ENCODE measurements at places on chromosomes 1 and 21.

DNA sequence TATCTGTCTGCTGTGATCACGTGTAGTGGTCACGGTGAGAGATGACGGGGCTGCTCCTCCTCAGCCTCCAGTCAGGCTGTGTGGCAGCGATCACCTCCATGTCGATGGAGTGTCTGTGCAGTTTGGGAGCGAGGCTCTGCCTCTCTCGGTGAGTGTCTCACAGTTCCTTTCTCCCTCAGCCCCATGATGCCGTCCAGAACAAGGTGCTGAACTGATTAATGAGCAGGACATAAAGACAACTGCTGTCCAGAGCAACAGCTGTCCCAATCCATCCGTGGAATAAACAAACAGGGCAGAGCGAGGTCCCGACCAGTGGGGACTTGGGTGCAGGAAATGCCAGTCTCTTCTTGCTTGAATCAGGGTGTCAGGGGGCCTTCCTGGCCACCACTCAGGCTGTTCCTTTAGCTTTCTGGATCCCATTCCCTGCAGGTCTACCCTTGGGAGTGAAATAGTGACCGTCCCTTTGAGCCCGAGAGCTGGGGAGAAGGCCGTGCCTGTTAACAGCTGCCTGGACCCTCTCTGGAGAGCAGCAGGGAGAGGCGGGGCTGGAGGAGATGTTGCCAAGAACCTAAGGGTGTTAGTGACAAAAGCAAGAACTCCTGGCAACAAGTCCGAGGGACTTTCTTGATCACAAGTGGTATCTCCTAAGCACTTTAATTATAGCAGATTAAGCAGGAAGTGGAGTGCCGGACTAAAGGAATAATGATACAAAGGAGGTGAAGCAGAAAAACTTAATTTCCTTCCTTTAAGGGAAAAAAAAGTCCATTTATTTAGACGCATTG, 443.9 kb downstream of the KIF26B start:
- no peak for DNase-seq

DNA sequence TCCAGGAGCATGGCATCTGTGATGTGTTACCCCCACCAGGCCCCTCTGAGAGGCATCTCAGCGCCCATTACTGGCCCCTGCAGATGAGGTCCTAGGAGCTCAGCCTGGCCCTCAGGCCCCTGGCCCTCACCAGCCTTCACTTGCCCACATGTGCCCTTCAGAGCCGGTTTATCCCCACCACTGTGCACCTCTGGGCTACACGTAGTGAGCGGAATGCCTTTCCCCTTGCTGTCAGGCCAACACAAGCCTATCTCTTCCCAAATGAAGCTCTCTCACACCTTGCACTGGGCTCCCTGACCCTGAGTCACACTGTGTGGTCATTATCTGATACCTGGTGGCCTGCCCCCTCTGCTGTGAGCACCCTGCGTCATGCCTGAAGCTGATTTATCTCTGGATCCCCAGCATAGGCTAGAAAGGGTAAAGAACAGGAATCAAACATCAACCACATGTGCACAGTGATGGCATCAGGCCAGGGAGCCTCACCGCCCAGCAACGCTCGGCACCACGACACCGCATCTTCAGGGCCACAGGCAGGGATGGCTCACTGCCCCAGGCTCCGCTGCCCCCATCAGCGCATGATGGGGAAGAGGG, 49.1 kb downstream of the GLIS1 start:
- peak; percentile 69 for DNase-seq

DNA sequence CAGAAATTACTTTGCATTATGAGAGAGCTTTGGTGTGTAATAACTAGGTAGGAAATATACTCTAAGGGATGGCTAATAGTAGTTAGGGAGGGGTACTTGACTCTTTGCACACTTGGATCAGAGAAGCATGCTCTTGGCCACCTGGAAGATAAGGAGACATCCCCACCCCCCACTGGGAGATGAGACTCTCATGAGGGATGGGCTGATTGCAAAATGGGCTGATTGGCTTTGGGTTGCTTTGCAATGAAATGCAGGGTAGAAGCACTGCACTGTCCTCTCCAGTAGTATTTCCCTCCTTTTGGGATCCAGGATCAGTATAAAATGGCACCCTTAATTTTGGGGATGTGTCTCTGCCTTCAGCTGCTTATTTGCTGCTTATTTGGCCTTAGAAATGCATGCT, 71.2 kb upstream of the EPS8L3 start:
- no peak for DNase-seq

DNA sequence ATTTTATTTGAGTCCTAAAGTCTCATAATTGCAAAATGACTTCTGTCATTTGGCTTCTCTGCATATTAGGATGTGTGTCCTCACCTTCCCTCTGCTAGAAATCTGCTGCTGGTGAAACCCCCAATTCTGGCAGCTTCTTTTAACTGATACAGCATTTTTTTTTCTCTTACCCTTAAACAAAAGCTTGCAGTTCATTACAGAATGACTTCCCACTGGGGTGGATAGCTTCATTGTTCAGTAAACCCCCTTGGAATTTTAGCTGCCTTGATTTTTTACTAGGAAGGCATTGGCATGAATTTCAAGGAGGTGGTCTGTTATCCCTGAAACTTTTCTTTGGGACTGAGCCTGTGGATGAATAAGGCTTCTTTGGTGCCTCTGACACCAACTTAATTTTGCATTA, 16.8 kb downstream of the TSEN15 start:
- DNase-seq: no peak

DNA sequence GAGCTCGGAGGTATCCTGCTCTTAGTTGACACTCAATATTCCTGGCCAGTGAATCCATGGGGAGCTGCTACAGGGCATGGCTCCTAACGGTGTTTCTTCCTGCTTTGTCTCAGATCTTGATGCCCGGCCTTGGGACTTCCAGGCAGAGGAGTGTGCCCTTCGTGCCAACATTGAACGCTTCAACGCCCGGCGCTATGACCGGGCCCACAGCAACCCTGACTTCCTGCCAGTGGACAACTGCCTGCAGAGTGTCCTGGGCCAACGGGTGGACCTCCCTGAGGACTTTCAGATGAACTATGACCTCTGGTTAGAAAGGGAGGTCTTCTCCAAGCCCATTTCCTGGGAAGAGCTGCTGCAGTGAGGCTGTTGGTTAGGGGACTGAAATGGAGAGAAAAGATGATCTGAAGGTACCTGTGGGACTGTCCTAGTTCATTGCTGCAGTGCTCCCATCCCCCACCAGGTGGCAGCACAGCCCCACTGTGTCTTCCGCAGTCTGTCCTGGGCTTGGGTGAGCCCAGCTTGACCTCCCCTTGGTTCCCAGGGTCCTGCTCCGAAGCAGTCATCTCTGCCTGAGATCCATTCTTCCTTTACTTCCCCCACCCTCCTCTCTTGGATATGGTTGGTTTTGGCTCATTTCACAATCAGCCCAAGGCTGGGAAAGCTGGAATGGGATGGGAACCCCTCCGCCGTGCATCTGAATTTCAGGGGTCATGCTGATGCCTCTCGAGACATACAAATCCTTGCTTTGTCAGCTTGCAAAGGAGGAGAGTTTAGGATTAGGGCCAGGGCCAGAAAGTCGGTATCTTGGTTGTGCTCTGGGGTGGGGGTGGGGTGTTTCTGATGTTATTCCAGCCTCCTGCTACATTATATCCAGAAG, 16.7 kb downstream of the ALX3 start:
- peak; percentile 57 for DNase-seq

GRCh38 chr1:183646776-183647175, 6.3 kb downstream of the APOBEC4 start:
- DNase-seq: no peak

DNA sequence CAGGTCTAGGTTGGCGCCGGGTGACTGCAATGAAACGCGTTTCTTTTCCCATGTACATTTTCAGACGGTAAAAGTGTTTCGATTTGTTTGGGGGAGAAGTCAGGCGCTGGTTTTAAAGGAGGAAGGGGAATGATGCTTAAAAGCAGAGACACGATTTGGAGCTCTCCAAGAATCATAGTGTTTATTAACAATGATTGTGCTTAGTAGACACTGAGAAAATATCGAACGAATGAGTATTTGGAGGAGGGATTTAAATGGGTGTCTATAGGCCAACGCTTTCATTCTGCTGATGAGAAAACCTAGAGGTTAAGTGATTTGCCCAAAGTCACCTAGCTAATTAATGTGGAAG, 36.9 kb upstream of the JAK1 start:
- no peak for DNase-seq

- no peak for DNase-seq
These were observed 15.3 kb upstream of the ENAH start for GRCh38 chr1:225668222-225668621.

- DNase-seq: no peak
These were observed 182.0 kb downstream of the PCP4 start for GRCh38 chr21:40049031-40049930.

DNA sequence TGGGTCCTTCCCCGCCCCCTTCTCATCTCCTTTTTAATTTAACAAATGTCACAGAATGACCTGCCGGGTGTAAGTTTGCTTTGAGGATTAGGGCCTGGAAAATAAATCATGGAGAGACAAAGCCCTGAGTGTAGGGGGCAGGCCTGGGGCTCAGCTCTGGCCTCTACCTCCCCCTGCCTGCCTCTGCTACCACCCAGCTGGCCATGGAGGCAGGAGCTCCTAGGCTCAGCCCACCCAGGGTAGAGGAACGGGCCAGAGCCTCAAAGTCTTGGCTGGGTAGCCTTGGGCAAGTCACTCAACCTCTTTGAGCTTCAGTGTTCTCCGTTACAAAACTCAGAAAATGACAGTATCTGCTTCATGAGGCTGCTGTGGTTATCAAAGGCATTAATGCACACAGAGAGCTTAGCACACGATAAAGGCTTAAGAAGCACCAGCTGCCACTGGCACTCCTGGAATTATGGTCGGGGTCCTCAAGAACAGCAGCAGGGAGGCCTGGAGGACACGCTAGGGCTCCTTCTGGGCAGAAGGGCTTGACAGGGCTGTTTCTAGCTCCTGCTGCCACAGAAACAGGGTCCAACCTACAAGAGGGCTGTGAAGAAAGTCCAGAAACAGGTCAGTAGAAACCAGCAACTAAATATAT, 39.0 kb downstream of the LRP8 start:
- no peak for DNase-seq
